Stimulated activated CD8-positive, alpha-beta memory T cell treated with anti-CD3 and anti-CD28 coated beads, Interleukin-15, amount 100 ng/mL, for 1 hour (primary cell): ENCODE measurements at places on chromosomes 5 and 9.

DNA sequence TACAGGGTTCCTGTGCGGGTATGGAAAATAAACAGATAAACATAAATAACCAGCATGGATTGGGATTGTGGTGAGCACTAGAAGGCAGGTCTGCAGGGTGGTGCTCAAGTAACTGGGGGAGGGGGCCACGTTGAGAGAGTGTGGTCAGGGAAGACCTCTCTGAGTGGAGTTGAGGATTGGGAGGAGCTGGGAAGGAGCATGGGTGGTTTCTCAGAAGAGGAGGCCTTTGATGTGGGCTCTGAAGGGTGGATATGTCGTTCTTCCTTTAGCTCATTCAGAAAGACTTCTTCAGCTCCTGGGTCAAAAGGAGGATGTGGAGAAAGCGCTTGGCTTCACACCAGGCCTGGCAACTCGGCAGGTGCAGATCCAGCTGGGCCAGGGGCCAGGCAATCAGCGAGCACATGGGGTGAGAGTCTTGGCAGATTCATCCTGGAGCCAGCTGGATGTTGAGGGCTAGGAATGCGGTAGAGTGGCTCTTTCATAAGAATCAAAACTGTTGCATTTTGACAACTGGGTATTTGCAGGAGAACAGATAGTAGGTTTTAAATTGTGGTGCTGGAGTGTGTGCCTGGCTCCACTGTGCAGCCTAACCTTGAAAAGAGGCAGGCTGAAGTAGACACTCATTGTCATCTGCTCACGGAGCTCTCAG is 71.7 kb downstream of the PCSK5 start:
- DNase-seq = no peak

GRCh38 chr9:137077758-137078693 is 709 bp downstream of the UAP1L1 start:
- DNase-seq = no peak

GRCh38 chr5:123512611-123513461 is 859 bp downstream of the CSNK1G3 start:
- no peak for DNase-seq

GRCh38 chr5:76514713-76515112 is 108.5 kb downstream of the F2RL2 start:
- DNase-seq = no peak

DNA sequence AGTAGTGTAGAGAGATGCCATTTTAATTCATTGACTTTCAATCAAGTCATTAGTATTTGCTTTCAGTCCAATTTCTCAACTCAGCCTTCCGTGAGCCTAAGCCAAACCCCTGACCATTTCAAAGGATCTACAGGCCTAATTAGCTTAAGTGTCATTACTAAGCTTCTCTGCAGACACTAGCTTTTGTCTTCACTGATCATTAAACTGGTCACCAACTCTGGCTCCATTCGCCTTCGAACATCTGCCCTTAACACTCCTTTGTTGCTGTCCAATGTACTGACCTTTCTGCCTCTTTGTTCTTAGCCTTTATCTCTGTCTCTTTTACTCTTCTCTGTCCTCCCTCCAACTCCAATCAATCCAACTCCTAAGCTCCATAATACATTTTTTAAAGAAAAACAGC is 299.3 kb downstream of the DIRAS2 start:
- no peak for DNase-seq

DNA sequence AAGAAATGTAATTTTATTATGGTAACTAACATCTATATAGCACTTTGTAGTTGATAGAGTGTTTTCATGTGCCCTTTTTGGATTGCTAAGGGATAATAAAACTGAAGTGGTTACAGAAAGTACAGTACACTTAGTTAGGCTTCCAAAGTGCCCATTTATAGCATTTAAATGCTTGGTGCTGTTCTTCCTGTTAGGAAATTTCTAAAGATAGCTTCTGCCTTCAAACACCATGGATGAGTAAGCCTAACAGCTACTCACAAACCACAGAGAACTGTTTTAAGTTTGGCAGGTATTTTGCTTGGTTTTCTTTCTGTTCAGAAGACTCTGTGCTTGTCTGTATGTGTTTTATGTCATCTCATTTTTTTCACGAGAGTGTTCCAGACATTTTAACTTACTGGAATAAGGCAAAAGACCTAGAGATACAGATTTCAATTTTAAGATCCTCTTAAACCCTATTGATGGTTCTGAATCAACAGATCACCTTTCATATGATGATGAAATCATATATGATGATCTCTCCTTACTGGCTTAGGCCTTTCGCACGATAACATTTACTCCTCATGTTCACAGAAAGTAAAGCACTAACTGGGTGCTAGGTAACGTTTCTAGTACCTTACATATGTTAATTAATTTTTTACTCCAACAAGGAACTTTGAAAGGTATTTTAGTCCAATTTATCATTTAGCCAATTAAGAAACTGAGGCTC is 4.4 kb downstream of the RIMOC1 start:
- no peak for DNase-seq
